GM12878 (cell line): ENCODE measurements at places on chromosomes 3 and 15. TPM values are rescaled to one million over a fixed set of nuclear protein-coding genes. Genes with fewer than 3 reads are reported as not detected.

The DYNC1LI1 gene
- 29.7 and 32.0 TPM in 2 replicates for total RNA-seq

DNA sequence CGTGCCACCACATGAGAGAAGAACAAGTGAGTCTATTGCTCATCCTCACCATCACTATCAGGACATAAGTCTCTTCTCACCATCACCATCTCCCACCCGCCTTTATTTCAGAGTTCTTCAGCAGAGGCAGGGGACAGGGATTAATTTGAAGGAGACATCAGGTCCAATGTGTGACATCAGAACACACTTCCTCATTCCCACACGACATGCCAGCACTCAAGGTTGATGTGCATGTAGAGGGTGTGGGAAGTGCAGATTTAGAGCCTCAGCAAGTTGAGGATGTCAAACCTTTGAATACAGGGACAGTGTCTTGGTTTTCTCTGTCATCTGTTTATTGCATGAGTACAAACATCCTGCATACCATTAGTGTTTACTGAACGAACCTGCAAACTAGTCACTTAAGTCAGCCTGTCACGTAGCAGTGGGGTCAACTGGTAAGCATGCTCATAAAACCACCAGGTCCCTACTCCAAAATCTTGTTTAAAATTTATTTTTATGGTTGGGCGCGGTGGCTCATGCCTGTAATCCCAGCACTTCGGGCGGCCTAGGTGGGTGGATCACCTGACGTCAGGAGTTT, 104.4 kb downstream of the MYLK start:
- H3K27me3 ChIP-seq: no peaks in the 10 kb centered on the region
- no peak overlapping the region for H3K27ac ChIP-seq
- H3K36me3 ChIP-seq: no peaks in the 10 kb centered on the region
- no peak overlapping the region for H3K4me3 ChIP-seq

DNA sequence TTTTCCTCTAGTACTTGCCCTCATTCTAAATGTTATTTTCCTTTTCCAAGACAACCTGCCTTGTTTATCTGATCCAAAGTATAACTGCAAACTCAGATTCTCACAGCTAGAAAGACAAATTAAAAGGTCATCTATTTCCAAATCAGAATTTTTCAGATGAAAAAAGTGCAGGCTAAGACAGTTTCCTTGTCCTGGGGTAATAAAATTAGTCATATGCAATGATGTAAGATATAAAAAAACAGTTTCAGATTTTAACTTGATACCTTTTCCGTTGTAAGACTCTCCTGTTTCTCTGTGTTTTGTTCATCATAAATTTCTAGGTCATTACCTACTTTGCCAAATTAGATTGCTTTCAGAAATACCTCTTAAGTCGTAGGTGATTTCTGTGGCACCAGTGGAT, 238.4 kb upstream of the PEX5L start:
- peaks cover 17% of the 10 kb centered on the region for H3K4me1 ChIP-seq
- no peaks in the 10 kb centered on the region for H3K27me3 ChIP-seq
- no peaks in the 10 kb centered on the region for H3K36me3 ChIP-seq
- no peak overlapping the region for H3K27ac ChIP-seq

DNA sequence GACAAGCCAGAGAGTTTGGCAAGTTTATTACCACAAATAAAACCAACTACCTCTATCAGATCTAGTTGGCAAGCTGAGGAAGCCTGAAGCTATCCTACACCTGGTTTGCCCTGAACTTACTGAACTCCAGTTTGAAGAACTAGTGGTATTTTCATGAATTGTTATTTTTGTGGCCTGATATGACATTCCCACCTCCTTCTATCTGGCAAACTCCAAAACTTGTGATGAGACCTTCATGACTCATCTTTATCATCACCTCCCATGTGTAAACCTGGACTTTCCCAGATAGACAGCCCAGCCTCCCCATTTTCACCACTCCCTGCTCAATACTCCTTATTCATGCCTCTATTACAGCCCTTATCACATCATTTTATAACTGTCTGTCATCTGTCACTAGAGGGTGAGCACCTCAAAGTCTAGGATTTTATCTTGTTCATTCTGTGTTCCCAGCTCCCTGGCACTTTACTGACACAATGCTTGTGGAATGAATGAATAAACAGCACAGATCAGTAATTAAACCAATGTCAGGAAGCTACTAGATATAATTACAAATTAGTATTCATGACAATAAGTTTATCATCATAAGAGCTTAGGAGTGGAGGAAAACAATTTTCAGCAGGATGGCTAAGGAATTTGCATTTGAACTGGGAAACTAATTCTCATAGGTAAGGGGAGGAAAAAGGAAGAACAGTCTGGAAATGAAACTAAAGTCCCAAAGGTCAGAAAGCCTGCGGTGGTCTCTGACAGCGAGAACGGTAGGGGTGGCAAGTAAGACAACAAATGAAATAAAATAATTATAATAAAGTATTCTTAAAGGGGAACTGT, 13.2 kb upstream of the TRANK1 start:
- no peaks in the 10 kb centered on the region for H3K36me3 ChIP-seq
- H3K4me3 ChIP-seq: no peak overlapping the region

GRCh38 chr15:23866832-23867231, 179.7 kb upstream of the NDN start:
- no peaks in the 10 kb centered on the region for H3K36me3 ChIP-seq
- DNase-seq: no peak
- H3K27me3 ChIP-seq: no peaks in the 10 kb centered on the region
- no peak overlapping the region for H3K27ac ChIP-seq
- no peaks in the 10 kb centered on the region for H3K4me1 ChIP-seq
- no peak overlapping the region for H3K4me3 ChIP-seq
